ENCODE measurements at places on chromosomes 4 and X.

- no peak for DNase-seq
Observed at GRCh38 chrX:22118161-22118830, 86.2 kb downstream of the PHEX start.

- no peak for DNase-seq
Observed at GRCh38 chrX:148298737-148299136, 201.7 kb upstream of the AFF2 start.

DNA sequence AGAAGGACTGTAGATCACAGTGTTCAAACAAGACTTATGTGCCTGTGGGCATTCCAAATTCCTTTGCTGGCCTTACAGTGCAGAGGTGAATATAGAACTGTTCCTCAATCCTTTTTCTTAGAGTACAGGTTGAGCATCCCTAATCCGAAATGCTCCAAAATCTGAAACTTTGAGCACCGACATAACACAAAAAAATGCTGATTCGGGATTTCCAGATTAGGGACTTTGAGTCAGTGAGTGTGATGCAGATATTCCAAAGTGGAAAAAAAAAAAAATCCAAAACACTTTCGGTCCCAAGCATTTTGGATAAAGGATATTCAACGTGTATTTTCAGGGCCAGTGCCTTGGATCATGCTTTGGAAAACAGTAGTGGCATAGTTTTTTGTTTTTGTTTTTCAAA, 9.2 kb downstream of the SMS start:
- no peak for DNase-seq

DNA sequence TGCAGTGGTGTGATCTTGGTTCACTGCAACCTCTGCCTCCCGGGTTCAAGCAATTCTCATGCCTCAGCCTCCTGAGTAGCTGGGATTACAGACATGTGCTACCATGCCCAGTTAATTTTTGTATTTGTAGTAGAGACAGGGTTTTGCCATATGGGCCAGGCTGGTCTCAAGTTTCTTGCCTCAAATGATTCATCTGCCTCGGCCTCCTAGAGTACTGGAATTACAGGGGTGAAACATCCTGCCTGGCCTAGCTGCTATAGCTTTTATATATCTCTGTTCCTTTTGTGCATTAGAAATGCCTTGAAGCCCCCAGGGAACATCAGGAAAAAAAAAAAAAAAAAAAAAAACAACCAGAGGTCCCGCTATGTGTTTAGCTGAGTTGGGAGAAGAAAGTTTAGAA, 34.8 kb downstream of the UBE2K start:
- no peak for DNase-seq

DNA sequence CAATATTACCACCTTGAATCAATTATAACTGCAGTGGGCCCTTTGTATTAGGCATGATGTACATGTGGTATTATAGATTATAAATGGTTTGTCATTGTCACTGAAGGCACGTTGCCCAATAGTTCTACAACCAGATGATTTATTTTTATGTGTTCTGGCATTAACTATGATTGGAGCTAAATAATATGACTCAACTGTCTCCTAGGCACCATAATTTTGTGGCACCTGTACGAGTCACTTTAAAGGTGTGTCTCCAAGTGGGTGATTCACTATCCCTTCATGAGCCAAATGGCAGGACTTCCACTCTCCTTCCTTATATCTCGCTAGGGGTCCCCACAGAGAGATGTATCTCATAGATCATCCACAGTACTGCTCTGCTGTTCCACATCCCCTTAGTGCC, 6.1 kb upstream of the SMPX start:
- no peak for DNase-seq

GRCh38 chr4:48300004-48300403, 30.4 kb upstream of the TEC start:
- no peak for DNase-seq

DNA sequence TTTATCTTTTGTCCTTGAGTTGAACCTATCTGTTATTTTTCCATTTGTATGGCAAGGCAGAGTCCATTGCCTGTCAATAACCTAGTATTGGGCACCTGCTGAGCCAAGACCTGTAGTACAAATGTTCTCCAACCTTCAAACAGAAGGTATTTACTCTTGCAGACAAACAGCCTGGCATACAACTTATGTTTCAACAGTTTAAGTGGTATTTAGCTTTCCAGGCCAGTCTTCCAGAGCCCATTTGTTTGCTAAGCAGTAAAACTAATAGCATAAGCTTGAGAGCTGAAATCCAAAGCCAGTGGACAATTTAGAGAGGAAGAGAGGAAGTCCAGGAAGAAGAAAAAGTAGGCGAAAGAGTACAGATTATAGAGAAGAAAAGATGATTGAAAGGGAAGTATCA, 979.3 kb downstream of the GLUD2 start:
- DNase-seq, result no peak

DNA sequence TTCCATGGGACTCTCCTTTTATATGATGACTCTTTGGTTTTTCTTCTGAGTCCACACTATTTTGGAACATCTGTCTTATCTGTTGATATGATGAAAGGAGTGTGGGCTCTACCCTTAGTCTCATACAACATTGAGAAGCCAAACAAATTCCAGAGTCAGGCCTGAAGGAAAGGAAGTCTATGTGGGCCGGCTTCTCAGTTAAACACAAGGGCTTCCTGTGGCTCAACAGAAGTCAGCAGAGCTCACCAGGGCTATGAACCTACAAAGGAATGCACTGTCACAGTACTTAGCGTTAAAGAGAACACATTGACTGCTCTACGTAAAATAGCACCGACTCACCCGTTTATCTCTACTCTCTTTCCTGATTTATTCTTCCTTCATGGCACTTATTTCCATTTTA, 641.0 kb upstream of the FRG1 start:
- no peak for DNase-seq

GRCh38 chr4:148053298-148054003, 321.6 kb downstream of the ARHGAP10 start:
- no peak for DNase-seq

DNA sequence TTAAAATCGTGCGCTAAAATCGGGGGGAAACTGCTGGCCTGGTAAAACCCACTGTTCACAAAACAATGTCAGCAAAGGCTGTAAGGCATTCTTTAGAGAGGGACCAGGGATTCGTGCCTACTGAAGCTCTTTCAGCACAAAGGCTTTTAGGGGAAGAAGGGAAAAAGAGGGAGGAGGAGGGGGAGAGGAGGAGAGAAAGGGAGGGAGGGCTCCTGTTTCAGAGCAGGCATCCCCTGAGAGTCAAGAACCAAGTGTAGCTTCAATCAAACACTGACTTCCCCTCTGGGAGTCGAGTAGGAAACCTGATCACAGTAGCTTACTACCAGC, 9.5 kb downstream of the BCOR start:
- no peak for DNase-seq

- peak; percentile 3 for DNase-seq
Observed at GRCh38 chrX:150731795-150732194, 38.6 kb downstream of the MTMR1 start.

DNA sequence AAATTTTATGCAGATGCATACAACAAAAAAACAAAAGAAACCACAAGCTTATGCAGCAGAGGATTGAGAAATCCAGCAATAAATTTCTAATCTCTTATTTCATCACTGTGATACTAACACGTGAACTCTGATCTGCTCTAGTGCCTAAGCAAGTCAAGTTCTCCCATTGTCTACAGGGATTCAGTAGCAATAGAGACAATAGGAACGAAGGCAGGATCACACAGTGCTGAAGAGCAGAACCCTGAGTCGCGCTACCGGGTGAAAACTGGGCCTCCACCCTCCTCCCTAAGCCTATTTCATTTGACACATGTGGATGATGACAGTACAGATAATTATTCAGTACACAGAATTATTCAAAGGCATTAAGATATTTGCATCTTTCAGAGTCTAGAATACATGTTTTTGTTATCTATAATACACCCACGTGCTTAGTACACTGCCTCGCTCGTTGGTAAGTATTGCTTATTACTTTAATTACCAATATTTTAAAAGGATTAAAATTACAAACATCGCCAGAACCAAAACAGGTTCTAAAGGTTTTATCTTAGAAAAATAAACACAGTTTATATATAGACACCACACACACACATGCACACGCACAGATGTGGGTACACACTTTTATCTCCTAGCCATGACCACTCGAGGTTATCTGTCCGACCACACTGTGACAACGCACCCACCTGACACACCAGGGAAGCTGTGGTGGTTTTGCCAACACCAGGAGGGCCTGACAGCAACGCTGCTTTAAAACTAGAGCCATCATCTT, 60.1 kb downstream of the RFC1 start:
- DNase-seq, result peak; percentile 48

DNA sequence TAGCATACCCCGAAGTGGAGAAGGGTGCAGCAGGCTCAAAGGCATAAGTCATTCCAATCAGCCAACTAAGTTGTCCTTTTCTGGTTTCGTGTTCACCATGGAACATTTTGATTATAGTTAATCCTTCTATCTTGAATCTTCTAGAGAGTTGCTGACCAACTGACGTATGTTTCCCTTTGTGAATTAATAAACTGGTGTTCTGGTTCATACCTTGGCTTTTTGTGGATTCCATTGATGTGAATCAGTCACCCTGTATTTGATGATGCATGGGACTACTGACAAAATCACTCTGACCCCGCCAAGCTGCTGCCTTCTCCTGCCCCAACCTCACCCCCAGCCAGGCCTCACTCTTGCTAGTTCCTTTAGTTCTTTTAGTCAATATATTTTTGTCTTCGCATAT, 32.7 kb downstream of the F9 start:
- no peak for DNase-seq

- no peak for DNase-seq
Observed at GRCh38 chr4:153509724-153510123, 43.6 kb downstream of the TMEM131L start.

DNA sequence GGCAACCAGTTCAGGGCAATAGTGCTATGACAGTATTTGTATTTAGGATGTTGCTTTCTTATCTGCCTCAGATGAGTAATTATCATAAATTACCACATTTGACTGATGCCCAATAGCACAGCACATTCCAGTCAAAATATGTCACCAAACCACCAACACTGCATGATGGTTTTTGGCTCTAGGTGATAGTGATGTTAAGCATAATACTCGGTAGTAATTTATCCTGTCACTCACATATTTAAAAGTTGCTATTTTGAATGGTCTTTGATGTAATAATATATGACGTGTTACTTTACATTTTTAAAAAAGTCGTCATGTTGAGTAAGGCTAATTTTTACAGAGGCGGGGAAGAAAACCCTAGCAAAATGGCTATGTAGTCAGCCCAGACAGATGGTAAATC, 42.5 kb downstream of the UNC5C start:
- DNase-seq, result no peak

- no peak for DNase-seq
Observed at GRCh38 chr4:20252656-20253282, 1.1 kb downstream of the SLIT2 start.

- no peak for DNase-seq
Observed at GRCh38 chr4:41747230-41748055, 1.1 kb downstream of the PHOX2B start.

DNA sequence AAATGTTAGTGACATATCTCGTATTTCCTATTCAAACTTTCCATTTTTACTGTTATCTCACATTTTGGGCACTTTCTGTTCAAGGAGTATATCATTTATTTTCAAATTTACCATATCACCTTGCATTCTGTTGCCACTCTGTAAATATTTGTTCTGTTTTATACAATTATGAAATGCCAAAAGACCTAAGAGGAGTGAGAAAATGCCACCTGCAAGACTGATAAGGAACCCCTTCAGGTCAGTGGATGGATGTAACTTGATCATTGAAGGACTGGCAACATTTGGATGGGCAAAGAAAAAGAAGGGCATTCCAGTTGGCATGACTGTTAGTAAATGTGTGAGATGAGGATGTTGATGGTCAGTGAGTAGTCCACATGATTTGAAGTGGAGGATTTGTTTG, 79.1 kb downstream of the OTC start:
- DNase-seq, result no peak

DNA sequence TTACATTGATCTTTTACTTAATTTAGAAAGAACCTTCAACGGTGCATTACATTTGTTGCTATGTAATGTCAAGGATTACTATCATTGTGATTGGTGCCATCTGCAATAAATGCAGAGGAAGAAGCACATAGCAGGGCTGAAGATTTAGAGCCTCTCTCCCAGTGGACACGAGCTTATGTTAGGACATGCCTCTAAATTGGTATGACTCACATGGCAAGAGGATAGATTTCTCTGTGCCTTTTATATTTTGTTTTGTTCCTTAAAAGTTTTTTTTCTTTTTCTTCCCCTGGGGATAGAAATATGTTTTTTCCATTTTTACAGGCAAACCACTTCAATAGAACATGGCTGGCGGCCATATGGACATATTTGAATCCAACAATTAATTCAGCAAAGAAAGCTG, 205.0 kb upstream of the HAND2 start:
- DNase-seq, result no peak

DNA sequence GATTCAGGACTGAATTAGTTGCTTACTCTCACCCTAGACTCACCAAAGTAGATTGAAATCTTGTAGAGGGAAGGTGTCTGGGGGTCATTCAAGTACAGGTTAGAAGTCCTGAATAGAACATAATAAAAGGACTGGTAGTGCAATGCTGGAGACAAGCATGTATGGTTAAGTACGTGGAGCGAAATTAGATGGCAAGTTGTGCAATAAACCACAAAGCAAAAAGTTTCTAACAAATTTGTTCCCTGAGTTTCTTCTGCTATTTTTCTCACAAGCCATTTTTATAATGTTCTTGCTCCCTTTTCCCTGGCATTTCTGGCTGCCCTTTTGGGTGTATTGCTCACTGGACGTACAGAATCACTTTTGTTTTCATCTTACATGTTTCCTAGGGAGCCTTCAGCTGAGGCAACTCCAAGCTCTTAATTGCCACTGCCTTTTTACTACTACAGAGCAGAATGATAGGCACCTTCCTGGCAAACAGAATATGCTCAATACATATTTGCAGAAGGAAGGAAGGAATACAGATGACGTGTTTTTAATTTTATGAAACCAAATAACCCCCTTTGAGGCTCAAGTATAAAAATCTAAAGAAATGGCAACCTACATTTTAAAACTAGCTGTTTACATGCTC, 23.4 kb downstream of the LANCL3 start:
- DNase-seq, result no peak

DNA sequence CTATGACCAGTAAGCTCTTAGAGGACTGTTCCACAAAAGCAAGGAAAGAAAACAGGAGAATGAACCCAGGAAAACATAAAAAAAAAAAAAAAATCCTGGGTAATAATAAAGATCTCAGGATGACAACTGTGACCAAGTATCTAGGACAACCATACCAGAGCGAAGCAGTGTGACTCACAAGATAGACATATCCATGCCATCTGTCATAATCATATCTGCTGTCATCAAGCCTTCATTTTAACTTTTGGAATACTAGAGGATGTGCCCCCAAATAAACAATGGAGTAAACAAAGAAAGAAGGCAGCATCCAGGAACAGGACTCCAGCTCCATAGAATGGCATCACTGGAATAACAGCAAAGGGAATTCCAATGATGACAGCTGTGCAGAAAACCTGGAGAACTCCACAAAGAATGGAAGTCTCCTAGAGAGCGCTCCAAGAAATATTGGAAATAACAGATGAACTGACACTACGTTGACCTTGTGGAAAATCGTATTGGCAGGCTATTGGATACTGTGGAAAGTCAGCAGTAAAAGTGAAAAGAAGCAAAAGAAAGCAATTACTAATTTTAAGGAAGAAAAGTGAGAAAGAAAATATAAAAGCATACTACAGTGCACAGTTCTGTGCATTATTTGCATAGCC, 35.3 kb downstream of the HPGDS start:
- no peak for DNase-seq

- no peak for DNase-seq
Observed at GRCh38 chr4:21921526-21922180, 26.9 kb downstream of the KCNIP4 start.

All from K562 (cell line).